Amygdala (tissue), 56 donors: ENCODE measurements at places on chromosomes 2 and 18.

DNA sequence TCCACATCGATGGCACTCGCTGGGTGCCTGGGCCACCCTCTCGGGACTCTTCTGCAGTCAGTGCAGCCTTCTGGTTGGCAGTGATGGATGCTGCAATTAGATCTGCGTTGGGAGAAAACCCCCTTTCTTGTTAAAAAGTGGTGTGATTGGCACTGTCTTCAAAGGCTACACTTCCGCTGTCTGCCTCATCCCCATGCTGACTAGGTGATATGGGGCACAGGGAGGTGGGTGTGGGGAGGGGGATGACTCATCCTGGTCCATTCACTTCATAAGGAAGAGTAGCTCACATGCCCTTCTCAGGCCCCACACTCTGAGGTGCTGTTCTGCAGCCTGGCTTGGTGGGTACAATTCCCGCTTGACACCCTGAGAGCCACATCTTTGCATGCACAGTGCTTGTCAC is 77.4 kb downstream of the THNSL2 start:
- DNase-seq = no peak

- DNase-seq = no peak
These were observed 143.5 kb downstream of the PTGR3 start for GRCh38 chr18:75065251-75066000.

DNA sequence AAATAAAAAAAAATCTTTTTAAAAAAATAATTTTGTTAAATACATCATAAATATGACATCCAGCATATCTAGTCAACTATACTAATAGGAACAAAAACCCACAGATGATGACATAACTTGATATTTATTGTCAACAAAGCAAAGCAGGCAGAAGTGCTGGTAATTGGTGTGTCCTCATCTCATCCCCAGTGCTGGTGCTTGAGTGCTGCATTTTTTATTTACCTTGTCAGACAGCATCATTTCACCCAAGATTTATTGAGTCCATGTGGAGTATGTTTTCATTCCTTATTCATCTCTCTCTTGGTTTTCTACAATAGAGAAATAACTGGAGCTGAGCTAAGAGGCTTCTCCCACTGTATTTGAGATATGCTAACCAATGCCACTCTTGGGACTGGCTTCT is 191.6 kb upstream of the SLC14A2 start:
- no peak for DNase-seq

- DNase-seq = no peak
These were observed 29.3 kb downstream of the NHEJ1 start for GRCh38 chr2:219131327-219131726.

GRCh38 chr18:2641638-2642037 is 13.9 kb upstream of the SMCHD1 start:
- no peak for DNase-seq

- no peak for DNase-seq
These were observed 306.5 kb upstream of the GULP1 start for GRCh38 chr2:187985195-187985594.

DNA sequence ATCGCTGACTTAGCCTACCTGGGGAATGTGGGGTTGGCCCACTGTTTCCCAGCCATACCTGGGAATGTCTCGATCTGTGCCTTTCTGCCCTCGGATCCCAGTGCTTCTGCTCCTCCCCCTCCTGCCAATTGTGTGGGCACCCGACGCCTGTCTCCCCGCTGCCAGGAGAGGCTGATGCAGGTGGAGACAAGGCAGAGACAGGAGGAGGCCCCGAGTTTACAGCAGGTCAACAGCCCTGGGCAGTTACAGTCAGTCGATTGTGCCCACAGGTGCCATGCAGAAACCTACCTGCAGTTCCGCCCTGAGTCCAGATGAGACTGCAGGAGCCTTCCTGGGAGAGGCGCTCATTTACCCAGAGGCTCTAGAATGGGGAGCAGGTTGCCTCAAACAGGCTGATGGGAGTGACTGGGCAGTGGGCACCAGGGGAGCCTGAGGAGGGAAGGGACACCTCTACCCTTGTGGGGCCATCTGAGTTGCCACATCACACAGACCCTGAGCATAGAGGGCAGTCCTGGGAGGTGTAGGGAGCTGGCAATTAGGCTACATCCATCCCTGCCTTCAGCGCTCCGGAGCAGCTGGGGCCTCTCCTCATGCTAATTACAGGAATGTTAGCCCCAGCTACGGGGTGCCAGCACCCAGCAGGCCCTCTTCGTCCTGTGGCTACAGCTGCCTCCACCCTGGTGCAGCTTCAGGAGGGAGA is 300.1 kb downstream of the NDUFA10 start:
- no peak for DNase-seq

DNA sequence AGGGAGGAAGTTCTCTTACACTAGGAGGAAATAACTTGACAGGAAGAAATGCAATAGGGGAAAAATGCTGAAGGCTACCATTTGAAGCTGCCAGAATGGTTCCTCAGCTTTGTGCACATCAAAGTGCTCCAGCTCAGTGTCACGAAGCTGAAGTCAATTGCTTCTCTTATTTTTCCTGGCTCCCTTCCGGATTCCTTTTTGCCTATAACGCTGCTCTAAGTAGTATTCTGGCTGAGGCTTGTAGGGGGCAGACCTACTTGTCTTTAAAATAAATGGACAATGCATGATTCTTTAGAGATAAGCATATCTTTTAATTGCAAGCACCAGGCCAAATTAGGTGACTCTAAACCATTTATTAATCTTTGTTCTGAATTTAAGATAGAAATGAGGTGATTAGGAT is 60.3 kb upstream of the SCN1A start:
- DNase-seq = no peak

GRCh38 chr2:208297961-208298360 is 31.9 kb downstream of the PIKFYVE start:
- DNase-seq = no peak

DNA sequence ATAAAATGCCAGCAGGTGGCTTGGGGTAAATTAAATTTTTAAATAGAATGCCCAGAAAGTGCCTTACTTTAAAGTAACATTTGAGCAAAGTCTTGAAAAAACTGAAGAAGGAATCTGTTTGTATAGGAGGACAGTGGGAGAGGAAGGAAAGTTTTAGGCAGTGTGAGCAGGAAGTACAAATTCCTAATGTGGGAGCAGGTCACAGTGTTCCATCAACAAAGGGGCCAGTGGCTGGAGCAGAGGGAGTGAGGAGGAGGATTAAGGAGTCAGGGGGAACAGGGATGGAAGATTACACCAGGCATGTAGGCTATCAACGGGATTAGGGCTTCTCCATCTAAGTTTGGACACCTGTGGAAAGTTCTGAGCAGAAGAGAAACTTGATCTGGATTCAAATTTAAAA is 439.2 kb upstream of the REG3G start:
- DNase-seq = no peak

DNA sequence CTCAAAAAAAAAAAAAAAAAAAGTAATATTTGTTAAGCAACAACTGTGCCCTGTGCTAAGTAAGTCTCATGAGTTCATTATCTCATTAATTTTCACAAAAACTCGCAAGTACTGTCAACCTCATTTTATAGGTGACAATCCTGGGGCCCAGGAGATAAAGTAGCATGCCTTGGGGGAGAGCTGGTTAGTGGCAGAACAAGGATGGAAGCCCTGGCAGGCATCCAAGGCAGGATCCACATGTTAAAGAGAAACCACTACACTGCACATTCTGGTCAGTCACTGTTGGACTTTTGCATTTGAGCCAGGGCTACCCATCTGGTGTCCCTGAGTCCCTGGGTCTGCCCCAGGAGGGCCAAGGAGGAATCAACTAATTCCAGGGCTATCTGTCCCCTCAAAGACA is 54.6 kb downstream of the ZFP36L2 start:
- no peak for DNase-seq

GRCh38 chr2:72980535-72981217 is 63.4 kb downstream of the EMX1 start:
- no peak for DNase-seq

GRCh38 chr2:73759285-73759764 is 20.6 kb downstream of the DUSP11 start:
- DNase-seq = no peak

- no peak for DNase-seq
These were observed 257.2 kb upstream of the HDAC4 start for GRCh38 chr2:239657992-239658391.

DNA sequence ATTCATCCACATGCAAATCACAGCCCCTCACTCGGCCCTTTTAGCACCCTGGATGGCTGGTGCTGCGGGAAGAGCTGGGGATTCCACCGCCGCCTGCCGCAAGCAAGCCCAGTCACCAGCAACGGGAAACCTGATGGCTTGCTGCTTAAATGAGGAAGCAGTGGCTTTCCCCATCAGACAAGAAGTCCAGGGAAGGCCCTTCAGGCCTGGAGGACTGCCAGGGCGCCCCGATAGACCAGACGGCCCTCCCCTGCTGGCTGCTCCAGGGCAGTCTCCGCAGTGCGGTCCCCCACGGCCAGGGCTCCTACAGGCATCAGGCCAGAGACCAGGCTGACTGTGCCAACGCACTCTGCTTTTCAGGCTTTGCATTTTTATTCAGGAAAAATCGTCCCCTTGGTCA is 439.1 kb downstream of the EIPR1 start:
- no peak for DNase-seq

- no peak for DNase-seq
These were observed 54.1 kb upstream of the THOC1 start for GRCh38 chr18:321865-322467.
